ENCODE measurements at places on chromosomes 1 and 21.

GRCh38 chr1:192557841-192558595 lies 17.6 kb upstream of the RGS1 start:
- no peak for DNase-seq

DNA sequence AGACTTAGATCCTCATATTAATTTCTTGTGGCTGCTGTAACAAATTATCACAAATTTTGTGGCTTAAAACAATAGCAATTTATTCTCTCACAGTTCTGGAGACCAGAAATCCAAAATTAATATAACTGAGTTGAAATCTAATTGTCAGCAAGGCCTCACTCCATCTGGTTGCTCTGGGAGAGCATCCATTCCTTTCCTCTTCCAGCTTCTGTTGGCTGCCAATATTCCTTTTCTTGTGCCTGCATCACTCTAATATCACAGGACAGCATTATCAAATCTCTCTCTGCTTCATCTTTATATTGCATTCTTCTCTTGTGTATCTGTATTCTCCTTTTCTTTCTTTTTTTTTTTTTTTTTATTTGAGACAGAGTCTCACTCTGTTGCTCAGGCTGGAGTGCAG lies 9.3 kb downstream of the SLC35A3 start:
- no peak for DNase-seq

- DNase-seq, result no peak
Observed at GRCh38 chr1:214155987-214156625, 124.9 kb upstream of the SMYD2 start.

DNA sequence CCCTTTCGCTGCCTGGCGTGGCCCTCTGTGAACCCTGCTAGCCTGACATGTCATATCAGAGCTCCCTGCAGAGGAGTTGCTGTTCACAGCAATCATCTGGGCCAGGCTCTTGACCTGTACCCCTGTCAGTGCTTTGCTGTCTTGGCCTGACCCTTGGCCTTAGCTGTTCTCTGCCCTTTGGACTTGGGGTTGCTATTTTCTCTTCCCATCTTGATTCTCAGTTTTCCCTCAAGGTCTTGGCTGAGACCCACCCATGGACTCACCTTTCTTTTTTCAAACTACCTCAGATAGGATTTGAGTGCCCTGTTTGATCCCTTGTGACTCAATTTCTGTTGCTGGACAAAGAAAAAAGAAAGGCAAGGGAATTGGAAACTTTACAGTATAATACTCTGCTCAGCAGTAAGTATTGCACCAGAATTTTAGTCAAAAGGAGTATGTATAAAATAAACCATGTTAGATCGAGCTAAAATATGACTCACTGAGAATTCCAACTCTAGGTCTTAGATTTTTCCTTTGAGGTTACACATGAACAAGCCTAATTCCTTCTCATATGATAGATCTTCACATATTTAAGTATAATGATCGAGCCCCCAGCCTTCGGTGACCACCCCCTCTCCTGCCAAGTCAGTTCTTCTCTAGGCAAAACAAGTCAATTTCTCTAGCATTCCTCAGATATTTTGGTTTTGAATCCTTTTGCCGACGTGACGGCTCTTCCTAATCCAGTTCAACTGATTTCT lies 110.5 kb downstream of the NGF start:
- DNase-seq, result no peak

GRCh38 chr1:58670181-58670580 lies 29.7 kb downstream of the MYSM1 start:
- DNase-seq, result no peak

- DNase-seq, result no peak
Observed at GRCh38 chr21:46185716-46186115, 1.5 kb upstream of the SPATC1L start.

DNA sequence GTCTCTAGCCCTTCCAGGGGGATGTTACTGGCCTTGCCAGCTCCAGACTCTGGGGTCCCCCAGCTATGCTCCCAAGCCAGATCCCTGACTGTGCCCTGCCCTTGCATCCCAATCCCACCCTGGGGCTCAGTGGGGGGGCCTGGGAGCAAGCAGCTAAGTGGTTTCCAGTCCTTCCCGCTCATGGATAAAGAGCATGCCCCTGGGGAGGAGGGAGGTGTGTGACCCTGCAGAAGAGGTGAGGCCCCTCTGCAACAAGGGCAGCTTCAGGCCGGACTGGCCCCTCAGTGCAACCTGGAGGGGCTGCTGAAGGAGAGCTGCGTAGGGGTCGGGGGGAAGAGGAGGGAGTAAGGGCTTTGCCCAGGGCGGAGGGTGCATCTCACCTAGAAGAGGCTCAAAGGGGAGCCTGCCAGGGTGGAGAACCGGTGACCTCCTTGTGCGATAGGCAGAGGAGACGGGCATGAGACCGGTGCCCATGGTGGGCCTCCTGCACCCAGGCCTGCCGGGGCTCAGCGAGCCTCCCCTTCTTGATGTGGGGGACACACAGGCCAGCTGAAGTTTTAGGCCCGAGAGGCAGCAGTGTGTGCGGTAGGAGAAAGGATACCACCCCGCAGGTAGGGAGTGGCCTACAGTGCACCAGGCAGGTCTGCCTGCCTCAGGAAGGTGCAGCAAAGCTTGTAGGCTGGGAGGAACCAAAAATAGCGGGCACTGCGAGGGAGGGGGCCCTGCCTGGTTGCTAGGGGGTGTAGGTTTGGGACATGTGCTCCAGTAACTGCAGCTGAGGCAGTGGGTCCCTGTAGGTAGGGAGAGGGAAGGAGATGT lies 3.1 kb downstream of the OBSCN start:
- DNase-seq, result no peak
